Motor neuron (in vitro differentiated cells): ENCODE measurements at places on chromosomes 7 and 10. TPM values are rescaled to one million over a fixed set of nuclear protein-coding genes. Genes with fewer than 3 reads are reported as not detected.

GRCh38 chr10:10528563-10528910 is 489.1 kb upstream of the CELF2 start:
- no peak for ATAC-seq

DNA sequence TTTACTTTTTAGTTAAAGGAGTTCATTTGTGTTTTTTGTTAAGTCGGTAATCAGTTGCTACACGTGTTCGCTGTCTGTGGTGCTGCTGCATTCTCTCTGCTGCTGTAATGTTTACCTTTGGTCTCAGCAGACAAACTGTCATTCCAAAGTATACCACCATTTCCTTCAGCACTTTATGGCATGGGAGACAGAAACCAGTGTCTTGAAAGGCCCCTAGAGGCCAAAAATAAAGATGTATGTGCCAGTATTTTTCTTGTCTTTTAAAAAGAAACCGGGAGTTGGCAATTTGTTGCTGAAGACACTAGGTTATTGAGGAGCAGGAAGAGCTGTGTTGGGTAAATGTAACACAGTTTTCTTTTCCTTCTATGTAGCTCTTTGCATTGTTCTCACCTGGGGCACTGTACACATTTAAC is 24.1 kb downstream of the ZNF92 start:
- no peak for ATAC-seq

The CFAP70 gene
- total RNA-seq, result 16.6 and 28.6 TPM in 2 replicates

DNA sequence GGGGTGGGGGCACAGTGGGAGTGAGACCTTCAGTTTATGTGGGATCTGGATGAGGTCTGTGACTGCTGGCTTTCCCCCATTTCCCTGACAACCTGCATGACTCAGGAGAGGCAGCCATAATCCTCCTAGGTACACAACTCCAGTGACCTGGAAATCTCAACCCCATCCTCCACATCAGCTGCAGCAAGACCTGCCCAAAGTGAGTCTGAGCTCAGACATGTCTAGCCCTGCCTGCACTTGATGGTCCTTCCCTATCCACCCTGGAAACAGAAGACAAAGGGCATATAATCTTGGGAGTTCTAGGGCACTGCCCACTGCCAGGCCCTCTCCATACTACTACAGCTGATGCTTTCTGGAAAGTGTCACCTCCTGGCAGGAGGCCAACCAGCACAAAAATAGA is 75.6 kb downstream of the GRM8 start:
- ATAC-seq, result no peak

DNA sequence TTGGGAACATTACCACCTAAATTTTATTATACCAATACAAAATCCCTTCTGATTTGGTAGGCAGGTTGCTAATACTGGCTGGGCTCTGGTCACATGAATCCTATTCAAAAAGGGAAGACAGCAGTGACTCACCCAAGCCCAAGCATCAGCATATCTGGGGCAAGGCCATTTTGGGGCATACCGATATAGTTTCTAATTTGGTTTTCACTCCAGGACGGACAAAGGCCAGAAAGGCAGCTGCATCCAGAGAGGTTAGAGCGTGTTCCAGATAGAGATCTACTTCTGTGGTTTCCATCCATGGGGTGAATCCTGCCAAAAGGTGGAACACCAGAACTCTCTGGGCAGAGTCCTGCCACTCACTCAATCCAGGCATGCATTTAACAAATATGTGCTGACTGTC is 335.8 kb downstream of the ELMO1 start:
- no peak for ATAC-seq

GRCh38 chr7:134375206-134375605 is 58.5 kb upstream of the SLC35B4 start:
- no peak for ATAC-seq

- ATAC-seq, result no peak
Measured at GRCh38 chr10:65496541-65496940, 1429.3 kb upstream of the LRRTM3 start.

DNA sequence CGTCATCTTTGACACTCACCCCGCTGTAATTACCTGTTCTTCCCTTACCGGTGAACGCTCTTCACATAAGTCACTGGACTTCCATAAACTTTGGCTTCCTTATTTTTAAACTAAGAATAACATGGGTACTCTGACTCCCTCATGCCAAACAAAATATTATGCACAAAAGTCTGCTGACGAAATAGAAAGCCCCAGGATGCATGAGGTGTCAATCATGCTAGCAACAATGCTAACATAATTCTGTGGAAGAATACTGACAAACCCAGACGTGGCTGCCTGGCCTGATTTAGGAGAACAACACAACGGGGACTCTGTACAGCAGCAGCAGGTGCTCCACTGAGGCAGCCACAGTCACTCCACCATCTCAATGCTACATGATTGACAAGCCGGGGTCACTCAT is 137.5 kb downstream of the CCDC71L start:
- no peak for ATAC-seq

The FANK1 gene
- total RNA-seq, result 4.7 and 4.9 TPM in 2 replicates

GRCh38 chr7:15737601-15738000 is 51.1 kb upstream of the MEOX2 start:
- no peak for ATAC-seq
